ENCODE measurements at places on chromosomes 12 and 14.
A peak's percentile ranks its signal among the peaks of the same experiment; 100 is the strongest.

- no peak for DNase-seq
Observed at GRCh38 chr12:94832780-94833681, 170.5 kb downstream of the NDUFA12 start.

GRCh38 chr12:30706476-30706875 lies 10.8 kb upstream of the IPO8 start:
- DNase-seq = no peak

DNA sequence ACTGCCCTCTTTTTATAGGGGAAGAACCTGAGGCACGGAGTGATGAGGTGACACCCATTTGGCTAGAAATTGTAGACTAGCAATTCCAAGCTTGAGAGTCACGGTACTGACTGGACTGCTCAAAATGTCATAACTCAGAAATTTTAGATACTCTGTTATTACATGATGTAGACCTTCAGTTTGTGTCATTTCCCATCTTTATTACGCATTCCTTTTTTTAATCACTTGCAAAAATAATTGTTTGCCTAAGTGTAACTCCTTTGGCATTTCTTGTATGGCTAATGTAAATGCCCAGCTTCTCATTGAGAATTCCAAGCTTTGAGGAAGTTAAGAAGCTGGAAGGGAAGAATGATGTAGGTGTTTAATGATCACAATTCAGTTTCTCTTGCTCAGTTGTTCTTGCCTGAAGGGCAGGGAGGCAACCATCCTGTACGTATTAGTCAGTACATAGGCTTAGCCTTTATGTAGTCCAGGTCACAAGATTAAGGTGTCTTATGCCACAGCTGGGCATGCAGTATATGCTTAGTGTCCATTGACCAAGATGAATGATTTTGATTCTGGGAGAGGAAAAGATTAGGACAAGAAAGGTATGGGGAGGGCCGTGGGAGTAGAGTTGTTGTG lies 68.2 kb upstream of the EVL start:
- DNase-seq = no peak

DNA sequence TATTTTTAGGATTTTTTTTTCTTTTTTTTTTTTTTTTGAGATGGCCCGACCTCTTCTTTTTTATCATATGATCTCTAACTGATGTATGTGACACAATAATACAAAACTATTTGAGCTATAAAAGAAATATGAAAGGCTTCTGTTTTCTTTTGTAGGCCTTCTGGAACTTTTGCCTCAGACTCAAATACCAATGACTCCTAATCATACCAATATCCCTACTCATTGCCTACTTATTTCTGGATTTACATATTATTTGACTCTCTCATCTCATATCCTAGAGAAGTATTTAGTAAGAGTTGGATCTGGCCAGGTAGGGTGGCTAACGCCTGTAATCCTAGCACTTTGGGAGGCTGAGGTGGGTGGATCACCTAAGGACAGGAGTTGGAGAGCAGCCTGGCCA lies 12.7 kb upstream of the WDR89 start:
- DNase-seq = peak; percentile 29

DNA sequence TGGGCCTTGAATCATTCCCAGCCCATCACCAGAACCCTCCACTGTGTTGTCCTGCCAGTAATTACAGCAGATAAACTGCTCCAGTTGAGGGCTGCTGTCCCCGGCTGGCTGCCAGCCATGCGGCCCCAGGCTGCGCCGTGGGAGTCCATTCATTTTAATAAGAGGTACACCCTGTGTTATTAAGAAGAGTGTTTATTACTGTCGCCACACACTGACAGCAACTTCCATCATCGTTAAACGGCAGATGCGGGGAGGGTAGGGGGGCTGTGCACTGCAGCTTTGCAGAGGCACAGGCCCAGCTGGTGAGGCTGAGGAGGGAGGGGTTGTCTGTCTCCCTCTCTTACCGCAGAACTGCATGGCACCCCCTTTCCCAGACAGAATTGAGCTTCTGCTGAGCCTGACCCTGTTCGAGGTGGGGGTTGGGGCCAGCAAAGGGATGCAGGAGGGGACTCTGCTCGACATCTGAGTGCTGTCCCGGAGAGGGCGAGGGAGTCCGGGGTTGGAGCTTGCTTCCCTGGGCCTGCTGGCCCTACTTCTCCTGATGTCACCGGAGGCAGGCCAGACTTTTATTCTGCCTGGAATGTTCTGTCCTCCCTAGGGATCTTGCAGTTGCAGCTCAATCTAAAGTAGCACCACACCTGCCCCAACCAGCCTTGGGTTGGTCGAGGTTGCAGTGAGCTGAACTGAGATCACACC lies 33.8 kb upstream of the GPATCH2L start:
- no peak for DNase-seq

DNA sequence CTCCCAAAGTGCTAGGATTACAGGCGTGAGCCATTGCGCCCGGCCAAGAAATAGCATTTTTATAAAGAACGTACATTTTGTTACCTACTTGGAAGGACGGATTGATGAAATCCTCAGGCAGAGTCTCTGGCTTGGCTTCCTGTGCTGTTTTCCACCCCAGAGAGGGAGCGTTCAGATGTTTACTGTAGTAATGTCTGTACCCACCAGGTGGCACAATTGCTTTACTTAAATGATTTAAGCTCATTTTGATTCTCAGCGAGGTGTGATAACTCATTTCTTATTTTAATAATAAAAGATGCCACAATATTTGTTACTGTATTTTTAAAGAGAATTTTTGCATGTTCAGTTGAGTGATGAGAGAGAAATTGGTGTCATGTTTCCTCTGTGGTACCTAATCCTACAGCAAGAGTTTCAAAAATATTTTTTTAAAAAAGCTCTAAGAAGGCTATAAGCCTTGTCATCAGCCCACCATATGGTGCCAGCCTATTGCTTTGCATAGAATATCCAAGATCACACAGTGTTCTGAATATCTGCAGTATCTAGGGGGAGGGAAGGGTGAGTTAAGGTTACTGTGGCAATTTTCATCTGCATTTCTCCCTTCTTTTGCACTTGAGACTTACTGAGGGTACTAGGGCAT lies 82.6 kb upstream of the TRAF3 start:
- DNase-seq = peak; percentile 75

DNA sequence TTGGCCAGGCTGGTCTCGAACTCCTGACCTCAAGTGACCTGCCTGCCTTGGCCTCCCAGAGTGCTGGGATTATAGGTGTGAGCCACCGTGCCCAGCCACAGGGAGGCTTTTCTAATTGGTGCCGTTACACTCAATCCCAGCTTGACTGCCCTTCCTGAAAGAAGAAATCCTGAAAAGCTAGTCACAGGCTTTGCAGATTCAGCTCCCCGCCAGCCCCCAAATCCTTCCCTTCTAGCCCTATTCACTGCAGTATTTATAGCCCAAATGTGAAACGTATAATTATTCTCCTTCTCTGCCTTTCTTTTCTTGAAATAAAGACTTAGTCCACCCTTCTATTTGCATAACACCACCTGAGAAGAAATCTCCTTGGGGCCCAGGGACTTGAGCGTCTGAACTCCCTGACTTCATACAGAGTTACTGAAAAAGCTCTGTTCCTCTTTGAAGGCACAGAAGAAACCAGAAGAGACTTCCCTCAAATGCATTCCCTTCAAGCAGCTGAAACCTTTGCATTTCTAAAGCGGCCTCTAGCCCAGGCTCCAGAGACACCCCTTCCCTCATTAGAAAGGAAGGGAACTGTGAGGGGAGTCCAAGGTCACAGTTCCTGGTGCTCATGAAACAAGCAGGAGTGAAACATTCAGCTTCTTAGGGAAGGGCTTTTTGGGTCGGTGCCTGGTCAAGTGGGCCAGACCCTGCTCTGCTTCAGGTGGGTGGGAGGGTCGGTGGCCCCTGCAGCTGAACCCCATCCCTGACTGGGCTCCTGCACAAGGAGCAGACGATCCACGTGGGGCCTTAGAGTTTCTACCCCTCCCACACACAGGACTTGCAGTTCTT lies 42.3 kb upstream of the BATF start:
- no peak for DNase-seq

- no peak for DNase-seq
Observed at GRCh38 chr12:124082687-124083086, 109.7 kb downstream of the ZNF664 start.

DNA sequence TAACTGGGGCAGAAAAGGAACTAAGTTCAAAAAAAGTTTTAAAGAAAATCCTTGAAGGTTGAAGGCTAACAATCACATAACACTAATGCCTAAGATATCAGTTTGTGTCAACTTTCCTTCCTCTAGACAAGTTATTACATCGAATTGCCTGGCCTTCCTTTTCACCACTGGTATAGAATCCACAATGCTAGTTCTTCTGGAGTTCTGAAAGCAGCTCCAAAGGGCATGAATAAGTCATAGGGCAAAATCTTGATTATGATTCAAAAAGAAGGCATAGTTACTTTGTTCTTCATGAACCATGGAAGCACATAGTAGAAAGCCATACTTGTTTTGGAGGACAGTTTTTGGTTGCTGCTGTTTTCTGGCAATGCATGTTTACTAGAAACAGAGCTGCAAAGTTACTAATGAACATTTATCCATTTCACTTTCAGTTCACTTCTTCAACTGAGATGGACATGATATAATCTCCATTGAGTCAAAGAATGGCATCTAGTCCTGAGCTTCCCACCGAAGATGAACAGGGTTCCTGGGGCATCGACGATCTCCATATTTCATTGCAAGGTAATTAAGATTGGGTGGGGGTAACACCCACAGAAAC lies 56.0 kb downstream of the SYNE2 start:
- DNase-seq = no peak

DNA sequence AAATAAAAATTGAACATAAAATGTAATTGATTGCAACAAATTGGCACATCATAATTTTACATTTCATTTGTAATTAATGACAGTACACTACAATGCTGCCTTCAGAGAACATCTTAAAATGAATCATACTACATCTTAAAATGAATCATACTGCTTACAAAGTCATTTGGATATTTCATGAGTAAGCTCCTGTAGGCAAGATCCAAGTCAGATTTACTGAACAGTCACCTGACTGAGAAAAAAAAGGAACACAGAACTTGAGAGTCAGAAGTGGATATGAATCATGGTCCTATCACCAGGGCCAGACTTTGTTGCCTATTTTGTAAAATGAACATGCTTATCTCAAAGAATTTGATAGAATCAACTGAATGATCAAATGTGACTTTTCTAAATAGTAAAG lies 32.7 kb upstream of the FBLN5 start:
- peak; percentile 67 for DNase-seq

DNA sequence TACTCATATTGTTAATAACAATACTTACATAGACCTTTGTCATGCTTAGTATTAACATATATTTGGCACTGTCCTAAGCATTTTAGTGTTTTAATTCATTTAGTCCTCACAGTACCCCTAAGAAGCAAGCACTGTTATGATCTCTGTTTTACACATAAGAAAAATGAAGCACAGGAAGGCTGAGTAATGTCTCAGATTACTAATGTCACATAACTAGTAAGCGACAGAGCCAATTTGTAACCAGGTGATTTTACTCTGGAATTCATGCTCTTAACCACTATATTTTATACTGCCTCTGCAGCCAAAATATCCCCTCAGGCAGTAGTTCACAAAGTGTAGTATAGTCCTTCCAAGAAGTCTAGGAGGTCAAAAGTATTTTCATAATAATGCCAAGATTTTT lies 20.3 kb downstream of the TMEM253 start:
- DNase-seq = no peak

- DNase-seq = no peak
Observed at GRCh38 chr12:105567061-105567460, 236.6 kb downstream of the C12orf75 start.

DNA sequence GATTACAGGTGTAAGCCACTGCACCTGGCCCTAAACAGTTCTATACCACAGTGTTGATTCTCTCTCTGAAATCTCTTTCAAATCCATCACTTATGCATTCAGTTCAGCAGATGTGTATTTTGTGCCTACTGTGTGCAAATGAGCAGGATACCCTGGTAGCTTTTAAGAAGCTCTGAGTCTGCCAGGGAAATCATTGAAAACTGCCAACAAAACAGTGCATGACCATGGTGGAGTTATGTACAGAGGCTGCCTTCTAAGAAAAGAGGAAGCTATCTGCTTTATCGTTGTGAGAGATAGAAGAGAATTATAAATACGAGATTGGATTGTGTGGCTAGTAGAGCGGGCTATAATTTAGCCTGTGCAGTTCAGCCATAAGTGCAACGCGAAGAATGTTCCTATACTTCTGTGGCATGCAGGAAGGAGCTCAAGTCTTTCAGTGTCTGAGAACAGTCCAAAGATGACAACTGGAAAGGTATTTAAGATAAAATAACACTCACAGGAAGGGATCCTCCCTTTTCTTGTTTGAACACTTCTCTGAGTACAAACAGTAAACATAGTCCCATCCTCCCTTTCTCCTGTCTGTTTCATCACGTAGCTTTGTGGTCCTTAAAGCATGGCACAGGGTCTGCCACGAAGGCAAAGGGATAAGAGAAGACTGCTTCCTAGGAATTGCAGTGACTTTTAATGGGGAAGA lies 4.3 kb downstream of the DIP2B start:
- no peak for DNase-seq

DNA sequence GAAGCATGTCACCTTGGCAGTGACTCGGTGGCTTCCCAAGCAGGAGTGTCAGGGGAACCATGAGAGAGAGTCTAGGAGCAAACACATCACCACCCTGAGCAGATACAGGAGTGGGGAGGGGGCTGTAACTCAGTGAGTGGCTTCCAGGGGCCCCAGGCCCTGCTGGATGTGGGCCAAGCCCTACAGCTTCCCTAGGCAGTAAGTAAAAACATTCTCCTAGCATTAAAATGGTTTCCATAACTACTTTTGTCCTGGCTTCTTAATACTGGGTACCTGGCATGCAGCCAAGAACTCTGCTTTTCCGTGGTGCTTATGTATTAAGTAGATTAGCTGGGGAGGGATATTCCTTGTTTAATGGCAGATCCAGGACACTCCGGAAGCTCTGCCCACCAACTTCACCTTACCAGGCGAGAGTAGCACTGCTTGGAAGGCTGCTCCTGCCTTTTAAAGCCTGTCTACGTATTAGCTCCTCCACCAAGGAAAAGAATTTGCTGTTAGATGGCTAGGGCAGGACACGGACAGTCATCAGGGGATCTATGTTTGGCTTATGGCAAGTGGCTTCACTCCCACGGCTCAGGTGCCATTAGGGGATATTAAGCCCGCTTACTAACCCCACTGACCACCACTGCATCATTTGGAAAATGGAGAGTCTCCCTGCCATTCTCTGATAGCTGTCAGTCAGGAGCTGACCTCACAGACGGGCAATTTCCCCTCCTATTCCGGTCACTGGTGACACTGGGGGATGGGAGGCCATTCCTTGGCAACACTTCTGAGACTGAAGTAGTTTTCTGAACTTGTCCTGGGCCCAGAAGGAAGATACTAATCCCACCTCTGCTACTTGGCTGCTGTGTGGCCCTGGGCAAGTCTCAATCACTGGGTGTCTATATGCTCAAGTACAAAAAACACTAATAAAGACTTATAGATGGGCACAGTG lies 22.8 kb downstream of the OTUB2 start:
- DNase-seq = no peak

DNA sequence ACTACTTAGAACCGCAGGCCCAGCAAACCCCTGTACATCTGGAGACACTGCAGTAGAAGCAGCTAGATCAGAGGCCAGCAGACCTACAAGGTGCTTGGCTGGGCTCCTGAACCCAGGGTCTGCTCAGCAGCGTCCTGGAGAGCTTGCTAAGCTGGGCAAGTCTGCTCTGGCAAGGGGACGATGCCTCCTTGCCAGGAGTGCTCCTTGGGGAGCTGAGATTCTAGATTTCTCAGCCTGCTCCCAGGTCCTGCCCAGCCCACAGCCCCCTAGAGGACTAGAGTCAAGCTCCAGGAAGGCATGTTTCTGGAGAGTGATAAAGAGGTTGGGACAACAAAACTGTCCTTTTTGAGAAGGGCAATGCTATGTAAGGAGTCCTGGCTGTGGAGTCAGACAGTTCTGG lies 60.3 kb downstream of the HSPB8 start:
- no peak for DNase-seq

- no peak for DNase-seq
Observed at GRCh38 chr14:90425373-90425879, 28.6 kb downstream of the CALM1 start.

GRCh38 chr14:60212503-60213371 lies 36.3 kb upstream of the PPM1A start:
- DNase-seq = no peak
